Fibroblast of villous mesenchyme (primary cell): ENCODE measurements at places on chromosomes 6 and 20. TPM values are rescaled to one million over a fixed set of nuclear protein-coding genes. Genes with fewer than 3 reads are reported as not detected.

Gene UBE2J1
- total RNA-seq, result 47.7 and 54.4 TPM in 2 replicates

Gene SLC26A8
- not detected in 2 replicates for total RNA-seq

Gene GRIK2
- 15.1 and 20.6 TPM in 2 replicates for total RNA-seq

Gene TMEM200A
- 43.6 and 47.7 TPM in 2 replicates for total RNA-seq

Gene OPN5
- not detected in 2 replicates for total RNA-seq

Gene FLRT3
- total RNA-seq, result 2.2 and 2.6 TPM in 2 replicates

Gene TOX2
- 0.43 and 1.9 TPM in 2 replicates for total RNA-seq

Gene PAX1
- total RNA-seq, result under 0.01 TPM in 1 of 2 replicates, not detected in the other

Gene TUBB2B
- total RNA-seq, result 4.8 and 5.2 TPM in 2 replicates

Gene PKIB
- total RNA-seq, result 12.2 and 13.8 TPM in 2 replicates
